Left forelimb (tissue), 1 donor: ENCODE measurements at places on chromosomes 5 and 9.

GRCh38 chr5:134048864-134049263 is 44.1 kb upstream of the VDAC1 start:
- DNase-seq: no peak

GRCh38 chr5:56825222-56825824 is 10.0 kb downstream of the MAP3K1 start:
- DNase-seq: no peak

GRCh38 chr9:79565245-79565644 is 6.5 kb upstream of the TLE4 start:
- DNase-seq: no peak

DNA sequence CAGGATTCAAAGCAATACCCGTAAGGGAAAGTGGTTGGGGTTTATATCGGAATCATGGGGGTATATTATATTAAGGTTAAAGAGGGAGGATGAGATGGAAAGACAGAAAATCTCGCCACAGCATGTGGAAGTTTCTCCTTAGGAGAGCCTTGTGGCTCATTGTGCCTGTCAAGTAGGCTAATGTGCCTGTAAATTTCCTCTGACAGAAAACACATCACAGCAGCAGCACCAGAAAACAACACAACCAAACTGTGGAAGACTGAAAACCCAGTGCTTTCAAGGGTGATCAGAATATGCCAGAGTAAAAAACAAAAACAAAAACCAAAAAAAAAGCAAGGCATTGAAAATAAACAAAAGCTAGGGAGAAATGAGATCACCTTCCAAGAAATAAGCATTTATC is 11.3 kb upstream of the MAN2A1 start:
- no peak for DNase-seq

GRCh38 chr9:111399772-111400563 is 69.9 kb upstream of the OR2K2 start:
- DNase-seq: no peak

GRCh38 chr9:105306351-105307140 is 62.1 kb downstream of the SLC44A1 start:
- no peak for DNase-seq

GRCh38 chr9:13557746-13558145 is 278.3 kb upstream of the MPDZ start:
- DNase-seq: no peak

GRCh38 chr5:11443831-11444230 is 460.4 kb downstream of the CTNND2 start:
- DNase-seq: no peak

DNA sequence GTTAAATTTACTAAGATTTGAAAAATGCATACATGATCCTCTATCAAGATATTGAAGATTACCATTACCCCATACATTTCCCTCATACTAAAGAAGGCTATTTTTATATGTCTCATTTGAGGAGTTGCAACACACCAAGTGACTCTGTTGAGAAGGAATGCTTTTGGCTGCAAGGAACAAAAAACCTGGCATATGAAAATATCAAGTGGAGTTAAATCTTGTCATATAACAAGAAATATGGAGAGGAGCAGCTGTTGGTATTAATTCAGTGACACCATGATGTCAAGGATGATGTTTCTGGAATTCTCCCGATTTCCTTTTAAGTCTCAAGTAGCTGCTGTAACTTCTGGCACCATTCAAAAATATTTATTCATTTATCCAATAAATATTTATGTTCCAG is 193.8 kb downstream of the CSNK1G3 start:
- no peak for DNase-seq

DNA sequence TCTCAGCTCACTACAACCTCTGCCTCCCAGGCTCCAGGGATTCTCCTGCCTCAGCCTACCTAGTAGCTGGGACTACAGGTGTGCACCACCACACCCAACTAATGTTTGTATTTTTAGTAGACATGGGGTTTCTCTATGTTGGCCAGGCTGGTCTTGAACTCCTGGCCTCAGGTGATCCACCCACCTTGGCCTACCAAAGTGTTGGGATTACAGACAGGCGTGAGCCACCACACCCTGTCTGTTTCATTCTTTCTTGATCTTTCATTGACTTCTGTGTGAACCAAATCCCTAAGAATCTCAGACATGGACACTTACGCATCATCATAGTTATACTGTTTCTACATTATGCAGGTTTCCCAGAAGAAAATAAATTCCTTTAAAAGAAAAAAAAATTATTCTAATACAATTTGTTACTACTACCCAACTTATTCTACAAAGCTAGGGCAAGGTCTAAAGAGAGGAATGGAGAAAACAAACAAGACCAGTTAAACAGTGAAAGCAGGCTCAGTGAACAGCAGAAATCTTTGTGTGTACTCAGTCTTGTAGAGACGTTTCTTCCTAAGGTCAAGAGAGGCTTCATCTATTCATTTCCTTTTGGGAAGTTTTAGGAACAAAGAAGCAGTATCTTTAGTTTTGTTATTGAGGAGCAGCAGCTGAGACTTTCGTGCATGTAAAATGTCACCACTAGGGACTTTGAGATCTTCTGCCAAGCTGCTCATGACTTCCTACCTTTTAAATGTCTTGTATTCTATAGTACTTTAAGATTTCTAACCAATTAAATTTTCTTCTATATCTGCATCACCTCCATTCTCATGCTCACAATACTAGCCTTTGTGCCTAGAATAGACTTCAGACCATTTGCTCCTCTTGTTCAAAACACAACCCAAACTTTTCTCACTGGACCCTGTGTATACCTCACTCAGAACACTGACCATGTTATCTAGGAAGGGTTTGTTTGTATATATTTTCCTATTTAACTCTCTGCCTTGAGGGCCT is 5.6 kb upstream of the HMGCR start:
- DNase-seq: no peak

GRCh38 chr5:173274771-173275170 is 39.8 kb upstream of the NKX2-5 start:
- DNase-seq: no peak

GRCh38 chr9:129671519-129671918 is 6.1 kb downstream of the PRRX2 start:
- no peak for DNase-seq

- DNase-seq: no peak
These were observed 13.1 kb downstream of the CEMIP2 start for GRCh38 chr9:71755230-71755629.

- no peak for DNase-seq
These were observed 53.1 kb downstream of the ADAMTS2 start for GRCh38 chr5:179292202-179292601.

GRCh38 chr5:104778-105296 is 12.9 kb downstream of the PLEKHG4B start:
- no peak for DNase-seq

DNA sequence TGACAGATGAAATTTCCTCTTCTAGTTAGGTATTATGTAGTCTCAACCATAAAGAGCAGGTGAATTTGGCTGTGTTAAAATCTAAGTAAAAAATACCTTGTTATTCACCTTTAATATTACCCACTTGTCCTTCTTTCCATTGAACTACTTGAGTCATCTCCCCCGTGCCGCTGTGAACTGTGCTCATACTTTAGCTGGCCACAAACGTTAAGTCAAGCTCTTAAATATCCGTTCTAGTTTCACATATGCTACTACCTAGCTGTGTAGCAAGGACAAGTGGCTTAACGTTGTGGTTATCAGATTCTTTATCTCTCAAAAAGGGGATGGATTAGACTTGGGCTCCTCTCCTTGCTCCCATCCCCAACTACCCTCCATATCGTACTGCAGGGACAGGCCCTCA is 110.4 kb downstream of the EFNA5 start:
- DNase-seq: no peak

DNA sequence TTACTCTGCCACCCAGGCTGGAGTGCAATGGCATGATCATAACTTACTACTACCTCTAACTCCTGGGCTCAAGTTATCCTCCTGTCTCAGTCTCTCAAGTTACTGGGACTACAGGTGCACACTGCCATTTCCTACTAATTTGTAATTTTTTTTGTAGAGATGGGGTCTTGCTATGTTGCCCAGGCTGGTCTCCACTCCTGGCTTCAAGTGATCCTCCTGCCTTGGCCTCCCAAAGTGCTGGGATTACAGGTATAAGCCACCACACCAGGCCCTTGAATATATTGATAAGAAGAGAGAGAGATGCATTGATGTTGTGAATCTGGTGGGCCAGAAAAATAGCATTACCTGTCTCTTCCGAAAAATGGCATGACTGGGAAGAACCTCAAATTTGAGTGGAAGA is 21.0 kb upstream of the RCL1 start:
- DNase-seq: no peak

GRCh38 chr9:127858041-127858512 is 3.6 kb upstream of the ENG start:
- no peak for DNase-seq

GRCh38 chr5:88544136-88544645 is 275.5 kb upstream of the TMEM161B start:
- no peak for DNase-seq

GRCh38 chr5:35473589-35473988 is 144.1 kb upstream of the SPEF2 start:
- no peak for DNase-seq

GRCh38 chr5:137016783-137017324 is 482.3 kb downstream of the SPOCK1 start:
- DNase-seq: no peak

DNA sequence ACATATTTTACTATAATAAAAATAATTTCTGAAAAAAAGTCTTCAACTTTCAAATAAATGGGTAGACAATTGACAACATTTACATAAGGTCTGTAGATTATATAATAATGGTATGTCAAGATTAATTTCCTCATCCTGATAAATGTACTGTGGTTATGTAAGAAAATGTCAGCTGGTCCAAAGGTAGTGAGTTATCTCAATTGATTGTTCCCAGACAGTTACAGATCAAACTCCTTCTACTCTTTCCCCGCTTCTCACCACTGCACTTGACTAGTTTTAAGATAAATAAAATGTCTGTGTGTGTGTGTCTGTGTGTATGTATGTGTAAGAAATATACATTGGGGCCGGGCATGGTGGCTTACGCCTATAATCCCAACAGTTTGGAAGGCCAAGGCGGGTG is 16.4 kb upstream of the MARCHF6 start:
- no peak for DNase-seq

- DNase-seq: no peak
These were observed 69.8 kb downstream of the PTTG1 start for GRCh38 chr5:160491438-160491837.

- no peak for DNase-seq
These were observed 99.8 kb upstream of the MAP1B start for GRCh38 chr5:72007336-72008111.

- no peak for DNase-seq
These were observed 6.7 kb downstream of the CCDC187 start for GRCh38 chr9:136297016-136297691.

- DNase-seq: no peak
These were observed 84.5 kb upstream of the SMIM23 start for GRCh38 chr5:171701100-171701541.

DNA sequence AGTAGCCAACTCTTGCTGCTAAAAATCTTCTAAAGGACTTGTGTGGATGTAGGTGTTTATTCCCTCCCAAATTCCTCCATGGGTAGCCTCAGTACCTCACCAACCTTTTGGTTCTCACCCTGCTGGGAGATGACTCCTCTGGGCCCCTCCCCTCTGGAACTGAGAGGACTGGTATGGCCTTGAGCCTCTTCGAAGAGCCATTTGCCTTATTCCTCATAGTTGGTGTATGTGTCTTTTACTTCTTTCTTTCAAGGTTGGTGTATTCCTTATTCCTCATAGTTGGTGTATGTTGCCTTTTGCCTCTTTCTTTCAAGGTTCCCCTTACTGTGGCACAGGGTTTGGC is 48.3 kb downstream of the GNAQ start:
- DNase-seq: no peak

- no peak for DNase-seq
These were observed 48.5 kb downstream of the PLEKHG4B start for GRCh38 chr5:140443-140829.

DNA sequence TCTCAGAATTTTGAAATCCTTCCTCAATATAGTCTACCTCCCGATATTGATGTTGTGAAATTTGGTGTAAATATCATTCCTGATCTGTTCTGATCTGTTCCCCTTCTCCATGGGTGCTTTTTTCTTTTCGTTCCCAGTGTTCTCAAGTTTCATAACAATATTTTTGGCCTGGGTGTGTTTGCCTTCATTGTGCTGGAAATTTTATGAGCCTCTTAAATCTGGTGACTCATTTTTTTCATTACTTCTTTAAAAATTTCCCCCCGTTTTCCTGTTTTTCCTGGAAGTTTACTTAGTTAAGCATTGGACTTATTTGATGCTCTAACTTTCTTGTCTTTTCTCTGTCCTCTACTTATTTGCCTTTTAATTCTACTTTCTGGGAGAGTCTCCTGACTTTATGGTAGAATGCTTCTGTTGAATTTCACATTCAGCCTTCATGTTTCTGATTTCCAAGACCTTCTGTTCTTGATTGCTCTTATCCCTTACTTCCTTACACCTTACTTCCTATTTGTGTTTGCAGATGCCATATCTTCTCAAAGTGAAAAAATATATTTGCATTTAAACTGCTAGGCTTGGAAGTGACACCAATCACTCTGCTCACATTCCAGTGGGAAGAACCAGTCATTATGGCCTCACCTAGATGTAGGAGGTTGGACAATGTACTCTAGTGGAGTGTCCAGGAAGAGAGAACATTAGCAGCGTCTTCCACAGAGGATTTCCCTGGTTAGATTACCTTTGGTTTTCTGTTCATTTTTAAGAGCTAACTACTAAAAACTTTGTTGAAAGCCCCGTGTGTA is 441.9 kb downstream of the ARHGEF28 start:
- DNase-seq: no peak
